AML-193 (cell line): ENCODE measurements at places on chromosomes 4 and X.

- DNase-seq = no peak
Measured at GRCh38 chrX:37786624-37787422, 7.0 kb downstream of the CYBB start.

DNA sequence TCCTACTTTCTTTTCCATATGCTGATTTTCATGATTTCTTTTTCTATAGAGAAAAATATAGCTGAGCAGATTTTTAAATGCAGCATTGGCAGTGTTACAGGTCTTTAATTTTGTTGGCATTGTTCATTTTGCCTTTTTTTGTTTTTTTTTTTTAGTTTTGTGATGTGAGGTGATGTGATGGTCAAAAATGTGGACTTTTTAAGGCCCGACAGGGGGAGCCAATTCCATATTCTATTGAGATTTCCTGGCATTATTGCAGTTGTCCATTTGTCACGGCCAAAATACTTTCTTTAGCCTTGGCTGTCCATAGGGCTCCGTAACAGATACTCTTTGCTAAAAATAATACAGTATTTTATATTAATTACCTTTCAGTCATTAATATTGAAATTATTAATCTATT lies 47.8 kb downstream of the SLIT2 start:
- DNase-seq = peak; percentile 2

GRCh38 chr4:41257906-41258305 lies 1.2 kb downstream of the UCHL1 start:
- DNase-seq = no peak

DNA sequence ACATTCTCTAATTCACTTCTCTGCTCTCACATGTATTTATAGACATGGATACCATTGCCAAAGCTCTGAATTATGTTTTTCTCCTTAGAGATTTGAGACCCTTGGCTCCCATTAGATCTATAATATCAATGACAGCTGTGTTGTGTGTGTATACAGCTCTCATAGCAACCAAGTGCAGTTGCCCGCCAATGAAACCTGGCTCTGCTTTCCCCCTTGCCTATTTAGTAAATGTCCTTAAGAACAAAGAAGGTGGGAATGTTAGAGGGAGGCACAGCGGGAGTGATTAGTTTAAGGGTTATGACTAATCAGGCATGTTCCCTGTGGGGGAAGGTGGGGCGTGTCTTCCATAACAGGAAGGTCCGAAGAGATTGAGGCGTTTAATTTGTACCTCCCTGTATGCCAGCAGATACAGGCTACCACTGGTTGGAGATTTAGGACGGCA lies 100.5 kb upstream of the TBC1D9 start:
- no peak for DNase-seq

GRCh38 chr4:6951880-6952381 lies 42.3 kb downstream of the TBC1D14 start:
- DNase-seq = no peak

DNA sequence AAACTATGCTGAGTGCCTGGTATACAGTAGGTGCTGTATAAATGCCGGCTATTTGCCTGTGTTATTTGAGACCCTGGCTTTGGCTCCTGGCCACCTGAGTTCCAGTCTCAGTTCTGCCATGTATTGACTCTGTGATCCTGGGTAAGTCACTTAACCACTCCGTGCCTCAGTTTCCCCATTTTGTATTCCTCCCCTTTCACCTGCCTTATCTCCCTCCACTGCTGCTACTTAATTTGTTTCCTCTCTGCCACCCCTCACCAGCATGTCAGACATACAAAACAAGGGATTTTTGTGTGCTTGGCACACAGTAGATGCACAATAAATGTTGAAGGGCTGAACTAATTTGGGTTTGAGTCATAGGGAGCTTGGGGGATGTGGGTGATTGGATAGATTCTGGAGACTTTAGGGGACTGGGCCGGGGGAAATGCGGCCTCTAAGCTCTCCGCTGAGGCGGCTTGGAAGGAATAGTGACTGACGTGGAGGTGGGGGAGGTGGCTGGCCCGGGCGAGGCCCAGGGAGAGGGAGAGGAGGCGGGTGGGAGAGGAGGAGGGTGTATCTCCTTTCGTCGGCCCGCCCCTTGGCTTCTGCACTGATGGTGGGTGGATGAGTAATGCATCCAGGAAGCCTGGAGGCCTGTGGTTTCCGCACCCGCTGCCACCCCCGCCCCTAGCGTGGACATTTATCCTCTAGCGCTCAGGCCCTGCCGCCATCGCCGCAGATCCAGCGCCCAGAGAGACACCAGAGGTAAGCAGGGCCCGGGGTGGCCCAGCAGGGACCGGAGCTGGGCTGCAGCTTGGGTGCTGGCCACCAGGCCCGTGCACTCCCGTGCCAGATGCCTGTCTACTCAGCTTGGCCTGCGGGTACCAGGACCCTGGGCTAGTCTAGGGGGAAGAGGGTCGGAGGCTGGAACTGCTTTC lies at the start of gene TIMP1:
TIMP1 (plus strand) TSS at position 706 of the 917 bp plus-strand sequence. CDS start 980 bp downstream, outside the sequence.
- DNase-seq = peak; percentile 63
